ENCODE measurements at places on chromosomes 16 and 17.

GRCh38 chr17:41340934-41341861 is 9.4 kb downstream of the KRT33A start:
- no peak for DNase-seq

DNA sequence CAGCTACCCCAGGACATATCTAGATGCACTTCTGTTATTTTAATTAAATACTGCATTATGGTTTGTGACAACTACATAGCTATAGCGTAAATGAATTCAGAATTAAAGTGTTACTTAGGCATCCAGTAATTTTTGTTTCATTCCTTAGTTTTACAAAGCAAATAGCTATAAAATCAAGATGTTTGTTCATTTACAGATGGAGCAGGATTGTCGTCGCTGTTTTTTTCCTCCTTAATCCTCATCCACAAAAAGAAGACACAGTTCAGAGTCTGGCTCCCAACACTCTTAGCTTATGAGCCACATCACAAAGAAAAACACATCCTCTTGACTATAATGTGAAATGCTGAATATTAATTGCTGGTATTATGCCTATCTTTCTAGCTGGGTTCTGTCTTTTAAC is 43.7 kb downstream of the SNX11 start:
- no peak for DNase-seq

DNA sequence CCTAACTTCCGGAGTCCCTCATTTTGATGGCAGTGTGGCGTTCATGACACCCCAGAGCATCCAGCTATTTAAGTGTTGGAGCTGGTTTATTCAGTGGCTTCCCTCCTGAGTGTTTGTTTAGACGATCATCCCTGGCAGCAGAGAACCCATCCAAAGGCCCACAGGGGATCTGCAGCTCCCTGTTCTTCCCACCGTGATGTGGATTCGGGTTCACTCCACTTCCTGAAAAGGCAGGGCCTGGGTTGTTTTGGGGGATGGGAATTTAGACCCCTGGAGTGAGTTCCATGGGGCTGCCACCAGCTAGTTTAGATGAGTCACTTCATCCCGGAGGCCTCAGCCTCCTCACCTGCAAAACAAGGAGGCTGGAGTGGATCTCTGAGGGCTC is 2.3 kb downstream of the KSR1 start:
- no peak for DNase-seq

DNA sequence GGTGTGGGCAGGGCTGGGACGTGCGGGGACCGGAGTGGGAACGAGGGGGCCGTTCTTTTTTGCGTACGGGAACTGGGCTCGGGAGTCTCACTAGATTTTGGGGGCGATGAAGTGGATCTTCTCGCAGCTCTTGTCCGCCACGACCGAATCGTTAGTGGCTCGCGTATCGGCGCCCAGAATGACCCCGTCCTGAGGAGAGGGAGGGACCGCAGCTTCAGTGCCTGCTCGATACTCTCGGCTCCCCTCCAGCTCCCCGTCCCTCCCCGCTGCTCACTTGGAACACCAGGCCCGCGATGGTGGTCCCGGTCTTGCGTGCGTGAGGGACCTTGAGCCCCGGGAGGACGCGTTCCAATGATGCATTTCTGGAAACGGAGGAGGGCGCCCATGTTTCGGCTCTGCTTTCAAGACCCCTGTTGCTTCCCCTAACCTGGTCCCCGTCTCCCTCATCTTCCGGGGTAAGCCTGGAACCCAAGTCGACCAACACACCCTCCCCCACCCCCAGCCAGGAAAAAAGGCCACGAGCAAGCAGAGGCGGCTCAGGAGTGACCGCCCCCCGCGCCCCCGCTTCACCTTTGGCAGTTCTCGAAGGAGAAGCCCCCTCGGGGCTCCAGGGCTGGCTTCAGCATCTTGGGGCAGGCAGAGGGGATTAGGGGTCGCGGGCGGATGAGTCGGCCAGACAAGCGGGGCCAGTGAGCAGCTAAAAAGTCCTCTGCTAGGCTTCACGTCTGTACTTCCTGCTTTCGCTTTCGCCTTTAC is at the start of gene PSMB10:
Gene PSMB10, minus strand, starts transcription at position 727 of the 756 bp plus-strand sequence. Its CDS starts 101 bp downstream, at position 626.
- peak; percentile 64 for DNase-seq

DNA sequence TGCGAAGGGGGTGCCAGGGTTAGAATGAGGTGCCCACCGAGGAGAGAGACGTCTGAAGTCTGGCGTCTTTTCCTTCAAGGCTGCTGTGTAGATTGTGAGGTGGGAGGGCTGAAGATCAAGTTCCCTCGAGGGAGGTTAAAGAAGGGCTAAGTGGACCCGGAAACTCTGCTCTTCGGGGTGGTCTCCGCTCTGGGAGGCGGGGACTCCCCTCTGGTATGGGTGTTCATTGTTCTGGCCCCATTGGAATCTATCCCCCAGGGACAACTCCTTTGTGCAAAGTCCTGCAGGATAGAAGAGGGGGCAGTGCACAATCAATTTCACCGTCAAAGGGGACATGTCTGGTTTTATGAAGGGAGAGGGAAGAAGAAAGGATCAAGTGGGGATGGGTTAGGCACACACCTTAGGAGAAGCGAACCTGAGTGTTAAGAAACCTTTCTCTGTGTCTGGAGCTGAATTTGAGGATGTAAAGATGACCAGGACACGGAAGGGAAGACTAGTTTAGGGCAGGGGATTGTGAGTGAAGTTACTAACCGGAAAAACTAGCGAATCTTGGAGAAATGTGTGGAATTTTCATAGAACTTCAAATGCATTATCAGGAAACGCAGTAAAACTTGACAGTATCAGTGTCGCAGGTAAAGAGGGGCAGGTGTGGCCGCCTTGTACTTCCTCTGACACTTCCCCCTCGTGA is 809 bp upstream of the RAB34 start:
- no peak for DNase-seq

DNA sequence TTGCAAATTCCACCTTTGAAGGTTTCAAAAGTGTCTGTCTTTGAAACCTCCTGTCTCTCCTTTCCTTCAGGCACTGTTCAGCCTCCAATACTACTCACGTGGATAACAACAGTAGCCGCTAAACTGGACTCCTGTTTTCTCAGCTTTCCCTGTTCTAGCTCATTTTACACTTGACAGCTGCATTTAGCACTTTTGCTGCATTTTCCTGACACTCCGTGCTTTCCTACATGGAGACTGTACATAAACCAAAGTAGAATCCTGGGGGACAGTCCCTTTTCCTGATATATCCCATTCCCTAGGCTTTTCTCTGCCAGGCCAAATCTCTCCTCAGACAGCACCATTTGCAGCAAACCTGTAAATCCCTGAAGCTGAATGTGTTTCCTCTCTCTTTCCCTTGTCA is 3.6 kb downstream of the CCL5 start:
- no peak for DNase-seq

Measured in iPS-NIHi11 (cell line).